M059J (cell line): ENCODE measurements at places on chromosomes 2 and 18. TPM values are rescaled to one million over a fixed set of nuclear protein-coding genes. Genes with fewer than 3 reads are reported as not detected.
A peak's percentile ranks its signal among the peaks of the same experiment; 100 is the strongest.

DNA sequence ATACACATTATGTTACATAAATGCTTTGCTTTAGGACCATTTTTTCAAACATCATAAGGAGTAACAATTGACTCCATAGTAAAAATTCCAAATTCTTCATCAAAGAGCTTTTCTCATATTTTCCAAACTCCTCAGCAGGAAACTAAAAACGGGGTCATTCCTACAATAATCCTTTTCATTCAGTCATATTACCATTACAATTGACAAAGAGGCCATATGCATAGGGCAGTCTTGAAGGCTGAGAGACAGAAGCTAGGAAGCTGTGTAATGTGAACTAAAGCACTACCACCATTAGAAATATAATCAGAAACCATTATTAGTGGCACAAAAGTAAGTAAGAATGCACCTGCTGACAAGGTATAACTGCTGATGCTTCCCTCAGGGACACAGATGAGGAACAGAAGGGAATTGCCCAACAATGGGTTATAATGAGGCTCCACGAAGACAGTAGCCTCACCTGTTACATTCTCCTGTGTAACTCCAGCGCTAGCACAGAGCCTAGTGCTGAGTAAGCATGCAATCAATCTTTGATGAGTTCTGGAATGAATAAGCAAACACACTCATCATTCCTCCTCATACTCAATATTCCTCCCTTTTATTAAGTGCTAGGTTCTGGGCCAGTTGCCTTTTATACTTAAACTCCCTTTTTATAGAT is 942.3 kb downstream of the CPS1 start:
- DNase-seq = no peak

DNA sequence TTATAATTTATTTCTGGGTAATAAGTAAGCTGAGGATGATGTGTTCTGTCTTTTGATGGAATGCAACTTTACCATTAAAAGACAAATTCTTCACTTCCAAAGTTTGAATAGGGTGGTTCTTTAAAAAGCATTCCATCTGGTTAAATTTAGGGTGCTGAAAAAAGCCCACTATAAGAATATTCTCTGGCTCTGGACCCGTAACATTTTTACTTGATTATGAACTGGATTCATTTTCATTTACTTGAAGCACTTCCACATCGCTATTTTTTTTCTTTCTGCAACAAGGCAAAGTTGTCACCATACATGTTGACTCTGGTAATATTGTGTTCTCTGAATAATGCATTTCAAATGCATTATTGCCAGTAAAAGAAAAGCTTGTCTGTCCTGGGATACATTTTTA is 344.6 kb downstream of the SATB2 start:
- no peak for DNase-seq

GRCh38 chr18:55787536-55788073 is 199.6 kb upstream of the TCF4 start:
- no peak for DNase-seq

DNA sequence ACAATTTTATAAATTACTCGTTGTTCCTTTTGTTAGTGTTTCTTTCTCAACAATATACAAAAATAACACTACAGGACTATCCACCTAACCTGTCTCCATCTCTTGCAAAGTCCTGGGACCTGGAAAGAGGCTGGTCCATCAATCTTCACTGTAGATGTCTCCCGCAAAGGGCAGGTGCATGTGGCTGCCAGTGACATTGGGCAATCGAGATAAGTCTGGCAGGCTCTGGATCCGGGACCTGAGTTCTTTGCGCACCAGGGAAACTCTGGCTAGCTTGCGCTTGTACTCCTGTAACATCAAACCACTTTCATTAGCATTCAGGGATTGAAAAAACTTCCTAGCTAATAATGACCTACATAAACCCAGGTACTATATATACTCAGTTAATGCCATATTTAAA is 20.5 kb downstream of the RMP24 start:
- no peak for DNase-seq

DNA sequence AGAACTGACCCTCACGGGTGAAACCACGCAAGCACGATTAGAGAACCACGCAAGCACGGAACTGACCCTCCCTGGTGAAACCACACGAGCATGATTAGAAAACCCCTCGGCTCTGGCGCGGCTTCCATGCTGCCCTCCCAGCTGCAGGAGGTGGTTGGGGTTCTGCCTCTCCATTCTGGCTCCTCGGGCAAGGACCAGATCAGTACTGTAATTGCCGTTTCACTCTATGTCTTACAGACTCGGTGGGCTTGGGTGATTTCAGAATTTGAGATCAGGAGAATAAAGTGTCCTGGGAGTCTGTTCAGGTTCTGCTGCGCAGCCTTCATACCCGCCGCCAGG is 58.3 kb upstream of the KCNG2 start:
- no peak for DNase-seq

DNA sequence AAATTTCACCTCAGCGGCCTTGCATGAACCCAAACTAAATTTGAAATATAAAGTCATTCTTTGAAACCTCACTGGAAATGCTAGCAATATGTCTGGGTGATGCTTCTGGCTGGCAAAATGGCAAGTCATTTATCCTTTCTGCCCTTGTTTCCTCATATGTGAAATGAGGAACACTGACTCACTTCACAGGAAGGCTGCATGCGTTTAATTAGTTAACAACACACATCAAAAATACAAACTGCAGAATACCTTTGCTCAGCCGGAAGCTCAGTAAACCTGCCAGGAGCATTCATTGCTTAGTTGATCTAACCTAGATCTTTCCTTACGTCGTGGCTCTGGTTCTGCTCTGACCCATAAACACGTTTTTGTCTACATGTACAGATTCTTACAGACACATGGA is 214.2 kb upstream of the ACVR2A start:
- DNase-seq = no peak

GRCh38 chr18:78126536-78126935 is 853.1 kb upstream of the SALL3 start:
- no peak for DNase-seq

- no peak for DNase-seq
Measured at GRCh38 chr2:240584486-240585031, 2.0 kb upstream of the CAPN10 start.

DNA sequence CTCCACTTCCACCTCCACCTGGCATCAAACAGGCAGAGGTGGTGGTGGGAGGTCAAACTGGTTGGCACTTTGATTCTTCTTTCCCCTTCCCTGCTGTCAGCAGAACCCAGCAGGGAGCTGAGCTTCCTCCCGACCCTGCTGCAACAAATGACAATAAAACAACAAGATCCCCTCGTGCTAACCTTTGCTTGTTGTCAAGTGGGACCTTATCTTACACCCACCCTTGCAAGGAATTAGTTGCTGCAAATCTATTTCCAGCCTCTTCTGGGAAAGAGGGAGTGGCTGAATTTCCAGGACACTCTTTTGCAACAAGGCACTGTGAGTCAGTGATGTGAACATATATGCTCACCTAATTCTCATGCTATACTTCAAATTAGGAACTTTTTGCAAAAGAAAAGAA is 655.1 kb downstream of the DSC3 start:
- no peak for DNase-seq

DNA sequence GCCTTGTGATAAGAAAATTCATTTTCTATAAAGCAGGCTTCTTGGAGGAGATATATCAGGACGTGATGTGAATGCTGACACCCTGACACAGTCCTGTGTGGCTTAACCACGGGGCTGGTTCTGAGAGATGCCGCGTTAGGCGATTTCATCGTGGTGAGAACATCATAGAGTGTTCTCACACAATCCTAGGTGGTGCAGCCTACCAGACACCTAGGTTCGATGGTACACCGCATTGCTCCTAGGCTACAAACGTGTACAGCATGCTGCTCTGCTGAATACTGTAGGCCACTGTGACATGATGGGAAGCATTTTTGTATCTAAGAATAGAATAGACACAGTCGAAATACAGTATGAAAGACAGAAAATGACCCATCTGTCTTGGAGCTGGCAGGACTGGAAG is 82.5 kb downstream of the TNFRSF11A start:
- no peak for DNase-seq

DNA sequence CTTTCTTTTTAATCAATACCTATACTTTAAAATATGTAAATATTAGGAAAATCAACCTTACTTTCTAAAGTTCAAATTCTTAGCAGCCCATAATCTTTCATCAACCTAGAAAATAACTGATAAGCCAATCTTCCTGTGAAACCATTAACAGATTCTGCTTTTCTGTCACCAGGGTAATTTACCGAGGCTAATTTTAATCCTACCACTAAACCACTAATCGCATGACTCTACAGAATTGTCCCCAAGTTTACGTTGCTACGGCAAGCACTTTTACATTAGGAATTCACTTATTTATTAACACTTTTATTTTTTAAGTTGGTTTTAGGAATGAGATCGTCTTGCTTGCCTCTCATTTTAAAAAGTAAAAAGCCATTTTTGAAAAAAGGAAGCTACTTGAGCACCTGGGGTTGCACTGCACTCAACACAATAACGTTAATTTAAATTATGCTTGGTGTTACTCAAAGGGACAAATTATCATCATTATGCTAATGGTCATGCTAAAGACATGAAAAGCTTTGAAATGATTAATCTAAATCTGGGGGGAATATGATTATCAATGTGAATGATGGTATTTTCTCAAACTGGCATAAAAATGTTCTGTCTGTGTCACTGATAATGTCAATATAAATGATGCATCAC is 10.2 kb downstream of the ZNF516 start:
- no peak for DNase-seq

- no peak for DNase-seq
Measured at GRCh38 chr2:20425884-20426283, 21.0 kb upstream of the RHOB start.

DNA sequence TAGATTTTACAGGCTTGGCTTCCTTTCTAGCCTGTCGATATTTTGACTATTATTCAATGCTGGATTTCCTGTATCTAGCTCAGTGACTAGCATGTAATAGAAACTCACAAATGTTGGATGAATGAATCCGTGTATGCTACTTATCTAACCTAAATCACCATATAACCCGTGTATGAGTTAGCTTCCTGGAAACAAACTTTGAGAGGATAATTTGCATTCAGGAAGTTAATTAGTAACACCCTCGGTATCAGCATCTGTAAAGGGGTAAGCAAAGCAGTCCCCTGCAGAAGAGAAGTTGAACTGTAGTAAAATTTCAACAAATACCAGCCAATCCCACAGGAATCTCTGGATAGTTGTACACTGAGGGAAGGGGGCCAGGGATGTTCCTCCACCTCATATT is 269.4 kb upstream of the LRATD1 start:
- DNase-seq = no peak

DNA sequence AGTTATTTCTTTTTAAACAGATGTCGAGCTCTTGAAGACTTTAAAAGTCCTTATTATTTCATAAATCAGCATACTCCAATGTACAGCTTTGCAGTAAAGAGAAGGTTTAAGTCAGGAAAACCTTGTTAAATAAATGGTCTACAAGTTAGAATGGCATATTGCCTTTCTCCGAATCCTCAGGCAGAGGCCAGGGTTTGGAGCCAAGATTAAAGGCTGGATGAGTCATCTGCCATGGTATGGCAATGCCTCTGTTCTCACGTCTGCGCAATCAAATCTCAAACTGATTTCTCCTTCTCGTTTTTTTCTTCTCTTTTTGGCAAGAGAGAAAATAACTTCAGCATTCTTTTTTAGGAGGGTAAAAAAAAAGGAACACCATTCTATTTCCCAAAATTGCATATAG is 5.6 kb upstream of the KCNJ3 start:
- peak; percentile 0 for DNase-seq

- DNase-seq = no peak
Measured at GRCh38 chr2:106161938-106162820, 31.9 kb downstream of the UXS1 start.

- peak; percentile 46 for DNase-seq
Measured at GRCh38 chr2:45585267-45585861, 25.7 kb downstream of the SRBD1 start.

DNA sequence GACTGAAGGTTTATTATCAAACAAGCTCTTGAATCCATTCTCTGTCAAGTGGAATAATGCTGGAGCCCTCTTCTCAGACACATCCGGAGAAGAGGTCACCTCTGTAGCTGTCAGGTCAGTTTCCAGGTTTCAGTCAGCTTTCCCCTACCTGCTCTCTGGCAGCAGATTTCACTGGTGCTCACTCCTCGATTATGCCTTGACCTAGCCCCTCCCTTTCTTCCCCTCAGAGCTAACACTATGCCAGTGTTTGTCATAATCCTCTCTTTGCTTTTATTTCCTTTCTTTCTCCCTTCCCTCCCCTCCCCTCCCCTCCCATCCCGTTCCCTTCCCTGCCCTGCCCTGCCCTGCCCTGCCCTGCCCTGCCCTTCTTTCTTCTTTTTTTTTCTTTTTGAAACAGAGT is 22.5 kb upstream of the PLEKHM3 start:
- no peak for DNase-seq

- no peak for DNase-seq
Measured at GRCh38 chr2:216116418-216116817, 7.3 kb downstream of the XRCC5 start.

DNA sequence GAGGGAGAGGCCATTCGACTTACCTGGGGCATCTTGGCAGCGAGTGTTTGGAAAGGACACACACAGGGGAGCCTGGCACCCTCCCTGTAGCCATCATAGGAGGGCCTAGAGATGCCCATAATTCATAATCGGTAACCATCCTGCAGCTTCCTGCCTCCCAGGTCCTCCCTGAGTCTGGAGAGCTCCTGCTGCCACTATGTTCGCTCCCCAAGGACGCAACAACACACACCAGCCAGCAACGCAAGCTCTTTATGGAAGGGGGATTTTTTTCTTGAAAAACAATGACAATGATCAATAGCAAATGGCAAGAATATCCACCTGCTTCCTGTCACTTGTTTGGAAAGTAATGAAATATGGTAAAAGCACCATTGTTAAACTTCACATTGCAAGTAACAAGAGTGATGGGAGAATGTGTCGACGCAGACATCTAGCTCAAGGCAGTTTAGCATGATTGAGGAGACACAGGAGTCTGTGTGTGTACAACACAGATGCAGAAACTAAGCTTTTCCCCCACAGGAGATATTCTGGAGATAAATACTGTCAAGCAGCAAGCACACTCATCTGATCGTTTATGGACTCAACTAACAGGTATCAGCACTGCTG is 24.9 kb upstream of the CREG2 start:
- DNase-seq = no peak

- DNase-seq = no peak
Measured at GRCh38 chr18:69586537-69586936, 185.8 kb downstream of the DOK6 start.

NMUR1 gene
- total RNA-seq = not detected in 2 replicates

NEB gene
- total RNA-seq = not detected in 2 replicates

POTEJ gene
- total RNA-seq = not detected in 2 replicates

CGREF1 gene
- total RNA-seq = 0.17 and 0.84 TPM in 2 replicates

CCT7 gene
- total RNA-seq = 246 and 380 TPM in 2 replicates

CNTNAP5 gene
- 0.05 TPM in 1 of 2 replicates, not detected in the other for total RNA-seq

UGT1A8 gene
- not detected in 2 replicates for total RNA-seq

TBR1 gene
- total RNA-seq = not detected in 2 replicates

TEX44 gene
- not detected in 2 replicates for total RNA-seq

MLPH gene
- 50.7 and 68.8 TPM in 2 replicates for total RNA-seq

FAM124B gene
- 0.12 TPM in 1 of 2 replicates, not detected in the other for total RNA-seq
